ENCODE measurements at places on chromosomes 6 and 20.

DNA sequence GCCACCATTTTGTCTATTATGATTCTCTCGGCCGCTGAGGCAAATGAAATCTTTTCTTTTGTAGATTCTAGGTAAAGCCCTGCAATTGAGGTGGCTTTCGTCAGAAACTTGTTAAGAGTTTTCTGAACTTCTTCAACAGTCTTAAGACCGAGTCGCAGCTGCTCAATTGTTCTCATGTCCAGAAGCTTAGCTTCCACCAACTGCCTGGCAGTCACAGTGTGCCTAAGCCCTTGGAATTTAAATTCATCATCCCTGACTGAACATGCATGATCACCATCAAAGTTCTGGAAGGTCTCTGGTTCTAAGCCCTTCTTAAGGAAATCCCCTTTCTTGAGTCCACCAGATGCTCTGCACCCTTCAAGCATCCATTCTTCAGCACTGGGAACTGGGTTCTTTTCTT lies 25.7 kb downstream of the DST start:
- DNase-seq, result no peak

DNA sequence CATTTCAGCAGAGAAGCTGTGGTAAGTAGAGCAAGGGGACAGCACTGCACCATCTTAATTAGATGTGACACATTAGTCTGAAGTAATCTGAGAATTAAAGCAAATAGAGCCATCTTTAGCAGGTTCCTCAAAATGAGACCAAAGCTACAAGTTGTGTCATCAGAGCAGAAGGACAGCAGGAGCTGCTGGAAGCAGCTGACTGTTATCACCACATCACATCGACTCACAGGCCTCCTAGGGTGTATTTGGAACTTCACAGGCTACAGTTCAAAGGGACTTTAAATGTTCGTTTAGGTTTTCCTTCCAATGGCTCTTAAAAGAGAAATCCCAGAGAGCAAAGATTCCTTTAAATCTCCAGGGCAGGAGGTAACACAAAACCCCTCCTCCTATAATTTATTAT lies 69.5 kb downstream of the LCA5 start:
- peak; percentile 37 for DNase-seq

GRCh38 chr6:12208190-12208589 lies 82.0 kb upstream of the EDN1 start:
- DNase-seq, result no peak

- no peak for DNase-seq
Measured at GRCh38 chr6:35365594-35366203, 23.3 kb downstream of the PPARD start.

DNA sequence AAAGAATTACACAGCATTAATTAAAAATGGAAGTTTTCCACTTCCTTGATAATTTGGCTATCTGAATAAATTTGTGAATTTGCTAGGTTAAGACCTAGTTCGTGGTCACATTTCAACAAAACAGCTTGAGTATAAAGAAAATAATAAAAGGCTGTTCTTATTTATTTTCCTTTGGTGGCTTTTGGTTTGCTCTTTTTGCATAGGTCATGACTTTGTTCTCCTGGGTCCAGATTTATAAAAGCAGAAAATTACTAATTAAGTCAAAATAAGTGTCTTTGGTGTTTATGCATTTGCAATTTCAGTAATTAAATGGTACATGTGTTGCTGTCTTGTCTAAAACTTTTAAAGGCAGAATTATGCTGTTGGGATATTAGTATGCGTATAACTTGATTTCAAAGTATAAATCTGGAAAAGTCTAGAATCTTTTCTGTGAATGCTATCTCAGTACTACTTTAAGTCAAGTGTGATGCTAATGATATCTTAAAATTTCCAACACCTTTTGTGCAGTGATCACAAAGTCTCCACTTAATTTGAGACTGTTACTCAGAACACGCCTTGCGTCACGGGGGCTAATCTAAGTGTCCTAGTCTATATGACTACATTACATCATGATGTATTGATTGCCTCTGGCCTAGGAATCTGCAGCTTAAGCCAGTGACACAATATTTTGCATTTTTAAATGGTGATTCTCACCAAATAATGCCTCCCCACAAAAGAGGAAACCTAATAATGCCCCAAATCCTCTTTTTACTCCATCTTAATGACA lies 41.0 kb downstream of the GNAS start:
- no peak for DNase-seq

- DNase-seq, result no peak
Measured at GRCh38 chr6:68650142-68650541, 15.1 kb downstream of the ADGRB3 start.

DNA sequence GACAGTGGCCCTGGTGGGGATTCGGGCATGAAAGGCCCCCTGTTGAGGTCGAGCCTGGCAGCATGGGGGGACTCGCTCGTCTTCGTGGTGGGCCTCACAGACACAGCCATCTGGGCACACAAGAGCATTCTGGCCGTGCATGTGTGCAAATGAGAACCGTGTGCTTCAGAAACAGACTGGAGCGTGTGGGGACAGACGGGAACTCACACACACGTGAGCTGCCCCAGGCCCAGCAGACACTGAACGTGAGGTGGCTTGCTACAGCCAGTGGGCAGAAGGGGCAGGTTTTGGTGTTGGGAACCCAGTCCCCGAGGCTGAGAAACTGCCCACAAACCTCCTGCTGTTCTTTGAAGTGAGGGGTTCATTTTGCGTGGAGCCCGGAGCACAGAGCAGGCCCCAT lies 38.6 kb upstream of the BHLHE23 start:
- DNase-seq, result no peak

DNA sequence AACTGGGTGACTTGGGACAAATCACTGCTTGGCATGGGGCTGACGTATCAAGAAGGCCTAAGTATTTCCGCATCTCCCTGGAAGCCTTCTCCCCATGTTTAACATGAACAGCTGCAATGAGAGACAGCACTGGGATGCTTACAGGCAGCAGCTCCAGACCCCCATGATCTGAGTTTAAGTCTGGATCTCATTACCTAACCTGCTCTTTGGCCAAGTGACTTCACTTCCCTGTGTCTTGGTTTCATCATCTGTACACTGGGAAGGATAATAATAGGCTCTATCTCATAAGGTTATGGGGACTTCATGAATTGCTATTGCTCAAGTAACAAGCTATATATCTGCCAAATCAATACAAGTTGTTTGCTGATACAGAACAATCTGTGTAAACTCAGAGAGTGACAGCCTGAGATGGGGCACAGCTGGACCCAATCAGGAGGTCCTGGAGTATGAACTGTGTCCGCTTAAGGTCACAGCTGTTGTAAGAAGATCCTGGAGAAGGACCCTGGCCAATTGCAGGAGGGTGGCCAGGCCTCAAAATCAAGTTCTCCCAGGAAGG lies 56.0 kb downstream of the TGM2 start:
- DNase-seq, result peak; percentile 92

- DNase-seq, result no peak
Measured at GRCh38 chr20:35002426-35003210, 47.0 kb downstream of the MYH7B start.

DNA sequence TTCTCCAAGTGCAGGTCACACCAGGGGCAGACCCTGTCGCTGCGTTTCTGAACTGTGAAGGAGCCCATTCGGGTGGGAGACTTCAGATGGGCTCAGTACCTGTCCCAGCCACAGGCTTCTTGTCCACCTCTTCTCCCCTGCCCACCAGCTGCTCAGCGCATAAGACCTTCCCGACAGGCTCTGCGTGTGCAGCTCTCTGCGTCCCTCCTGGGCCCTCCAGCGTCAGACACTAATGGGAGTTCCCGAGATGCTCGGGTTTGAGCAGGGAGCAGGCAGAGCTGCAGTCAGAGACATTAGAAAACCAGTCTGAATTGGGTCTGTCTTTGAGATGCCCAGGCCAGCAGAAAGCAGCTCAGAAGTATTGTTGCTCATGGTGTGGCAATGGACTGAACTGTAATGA lies 50.4 kb downstream of the TCP11 start:
- DNase-seq, result no peak

DNA sequence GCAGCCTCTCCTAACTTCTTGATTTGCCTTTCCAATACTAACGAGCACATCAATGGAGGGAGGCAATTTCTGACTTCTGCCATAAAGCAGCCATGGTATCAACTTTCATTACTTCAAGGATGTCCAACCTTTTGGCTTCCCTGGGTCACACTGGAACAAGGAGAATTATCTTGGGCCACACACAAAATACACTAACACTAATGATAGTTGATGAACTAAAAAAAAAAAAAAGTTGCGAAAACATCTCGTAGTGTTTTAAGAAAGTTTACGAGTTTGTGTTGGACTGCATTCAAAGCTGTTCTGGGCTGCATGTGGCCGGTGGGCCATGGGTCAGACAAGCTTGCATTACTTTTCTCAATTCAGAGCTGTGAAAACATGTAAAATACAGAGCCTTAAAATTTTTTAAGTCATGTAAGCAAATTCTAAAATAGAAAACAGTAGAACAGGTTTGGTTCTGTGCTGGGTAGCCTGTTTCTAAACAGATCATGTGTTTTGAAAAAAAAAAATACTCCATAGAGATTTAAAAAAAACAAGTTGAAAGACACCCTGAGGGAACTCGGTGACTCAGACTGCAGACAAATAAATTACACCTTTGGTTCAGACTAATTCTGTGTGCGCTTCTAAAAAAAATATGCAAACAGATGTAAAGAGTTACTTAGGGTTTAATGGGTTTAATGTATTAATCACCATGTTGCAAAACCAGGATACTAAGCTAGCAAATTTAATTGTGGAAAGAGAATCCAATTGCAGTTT lies 43.6 kb upstream of the SLC22A23 start:
- no peak for DNase-seq

DNA sequence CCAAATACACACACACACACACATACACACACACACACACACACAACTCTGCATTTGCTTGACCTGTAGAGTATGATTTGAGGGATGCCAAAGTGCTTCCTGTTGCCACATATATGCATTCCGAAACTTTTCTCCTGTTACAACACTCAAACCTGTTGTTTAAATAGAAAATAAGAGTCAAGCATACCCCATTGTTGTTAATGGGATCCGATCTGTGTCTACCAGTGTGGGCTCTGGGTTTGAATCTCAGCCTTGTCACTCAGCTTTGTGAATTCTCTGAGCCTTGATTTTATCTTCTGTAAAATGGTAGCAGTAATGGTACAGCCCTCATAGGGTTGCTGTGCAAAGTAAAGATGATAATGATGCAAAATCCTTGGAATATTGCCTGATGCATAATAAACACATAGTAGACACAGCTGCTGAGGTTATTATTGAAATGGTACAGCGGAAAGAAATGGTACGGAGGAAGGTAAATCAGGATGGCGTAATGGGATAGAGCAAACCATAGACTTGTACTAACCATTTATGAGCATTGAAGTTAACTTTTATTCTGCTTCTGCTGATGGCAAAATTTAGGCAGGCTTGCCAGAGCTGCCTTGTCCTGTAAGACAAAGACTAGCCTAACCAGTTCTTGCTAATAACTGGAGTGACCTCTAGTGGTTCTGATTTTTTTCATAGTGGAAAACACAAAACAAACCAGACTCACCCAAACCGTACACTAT lies 113.5 kb upstream of the PHACTR1 start:
- peak; percentile 7 for DNase-seq

DNA sequence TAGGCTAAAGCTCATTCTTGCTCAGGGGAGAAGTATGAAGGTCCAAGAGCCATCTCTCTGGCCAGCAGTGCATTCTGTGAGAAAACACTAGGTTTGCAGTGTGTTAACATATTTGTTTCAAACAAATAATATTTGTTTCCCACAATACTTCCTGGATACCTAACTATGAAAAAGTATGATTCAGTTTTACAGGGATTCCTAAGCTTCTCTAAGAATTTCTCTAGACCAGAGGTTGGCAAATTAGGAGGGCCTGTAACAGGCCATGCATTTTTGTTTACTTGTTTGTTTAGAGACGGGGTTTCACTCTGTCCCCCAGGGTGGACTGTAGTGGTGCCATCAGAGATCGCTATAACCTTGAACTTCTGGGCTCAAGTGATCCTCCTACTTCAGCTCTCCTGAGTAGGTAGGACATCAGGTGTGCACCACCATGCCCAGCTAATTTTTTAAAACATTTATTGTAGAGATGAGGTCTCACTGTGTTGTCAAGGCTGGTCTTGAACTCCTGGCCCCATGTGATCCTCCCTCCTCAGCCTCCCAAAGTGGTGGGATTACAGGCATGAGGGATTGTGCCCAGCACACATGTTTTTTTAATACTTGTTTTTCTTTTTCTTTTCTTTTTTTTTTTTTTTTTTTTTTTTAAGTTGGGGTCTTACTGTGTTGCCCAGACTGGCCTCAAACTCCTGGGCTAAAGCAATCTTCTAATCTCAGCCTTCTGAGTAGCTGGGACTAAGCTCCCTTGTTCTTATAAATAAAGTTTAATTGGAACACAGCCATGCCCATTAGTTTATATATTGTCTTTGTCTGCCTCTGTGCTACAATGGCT lies 71.7 kb downstream of the ADGRG6 start:
- DNase-seq, result no peak

DNA sequence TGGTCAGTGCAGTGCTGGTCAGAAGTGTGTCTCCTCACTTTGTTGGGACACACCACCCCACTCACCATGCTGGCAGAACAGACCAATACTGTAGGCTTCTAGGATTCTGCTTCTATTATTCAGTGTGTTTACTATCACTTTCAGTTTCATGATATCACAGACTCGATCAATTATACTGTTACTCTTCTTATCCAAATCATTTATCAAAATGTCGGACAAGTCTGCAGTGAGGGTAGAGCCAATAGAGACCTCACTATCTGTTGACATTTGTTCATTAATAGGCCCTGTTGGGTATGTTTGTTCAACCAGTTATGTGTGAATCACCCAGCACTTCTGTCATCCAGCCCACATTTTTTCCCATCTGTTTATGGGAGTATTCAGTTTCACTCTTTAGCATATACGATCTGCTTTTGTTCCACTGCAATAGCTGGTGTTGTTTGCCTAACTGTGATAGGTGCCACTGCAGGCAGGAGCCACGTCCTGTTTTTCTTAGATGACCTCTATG lies 140.1 kb downstream of the NRN1 start:
- no peak for DNase-seq

DNA sequence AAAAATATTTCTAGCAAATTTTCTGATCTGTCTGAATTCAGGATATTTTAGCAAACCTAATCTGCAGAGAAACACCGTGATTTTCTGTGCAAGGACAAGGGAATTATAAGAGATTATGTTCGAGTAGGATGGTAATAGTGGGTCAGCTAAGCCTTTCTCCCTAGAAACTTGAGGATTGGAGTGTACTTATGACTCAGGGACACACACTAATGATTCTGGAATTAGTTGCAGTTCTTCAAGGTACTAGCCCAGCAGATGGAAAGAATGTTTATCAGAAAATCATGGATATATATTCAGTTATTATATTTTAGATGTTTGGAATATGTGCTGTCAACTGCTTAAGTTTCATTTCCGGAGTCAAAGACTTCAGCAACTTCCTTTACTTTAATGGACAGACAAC lies 177.1 kb upstream of the MAP3K7 start:
- no peak for DNase-seq

- no peak for DNase-seq
Measured at GRCh38 chr6:82085701-82086100, 161.8 kb downstream of the IBTK start.

DNA sequence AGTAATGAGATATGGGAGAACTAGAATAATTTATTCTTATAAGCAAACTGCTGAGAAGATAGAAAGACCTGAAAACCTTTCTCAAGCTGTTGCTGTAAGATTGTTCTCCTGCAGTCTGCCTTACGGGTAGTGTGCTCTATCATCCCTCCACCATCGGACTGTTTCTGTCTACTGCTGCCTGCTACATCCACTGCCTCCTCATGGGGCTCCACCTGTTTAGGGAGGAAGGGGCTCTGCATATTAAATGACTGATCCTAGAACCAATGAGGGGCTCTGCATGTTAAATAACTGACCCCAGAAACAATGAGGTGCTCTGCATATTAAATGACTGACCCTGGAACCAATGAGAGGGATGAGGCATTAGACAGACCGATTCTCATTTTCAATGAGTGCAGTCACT lies 654.6 kb downstream of the KIF16B start:
- no peak for DNase-seq

GRCh38 chr6:116512734-116513133 lies 1.3 kb downstream of the CALHM5 start:
- DNase-seq, result no peak
